ENCODE measurements at places on chromosomes 6 and 20.
A peak's percentile ranks its signal among the peaks of the same experiment; 100 is the strongest.

DNA sequence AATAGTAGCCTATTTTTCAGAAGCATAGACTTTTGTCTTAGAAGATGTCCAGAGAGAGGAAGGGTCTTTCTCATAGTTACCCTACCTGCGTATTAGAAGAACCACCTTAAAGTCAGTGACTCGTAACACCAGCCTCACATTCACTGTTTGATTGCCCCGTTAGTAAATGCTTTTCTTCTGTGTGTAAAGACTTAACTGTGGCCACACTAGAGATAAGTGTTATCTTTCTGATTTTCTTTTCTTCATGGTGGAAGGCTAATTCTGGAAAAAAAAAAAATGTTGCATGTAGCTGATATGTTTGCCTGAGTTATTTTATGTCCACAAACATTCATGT is 83.9 kb downstream of the SAMD3 start:
- DNase-seq: no peak

DNA sequence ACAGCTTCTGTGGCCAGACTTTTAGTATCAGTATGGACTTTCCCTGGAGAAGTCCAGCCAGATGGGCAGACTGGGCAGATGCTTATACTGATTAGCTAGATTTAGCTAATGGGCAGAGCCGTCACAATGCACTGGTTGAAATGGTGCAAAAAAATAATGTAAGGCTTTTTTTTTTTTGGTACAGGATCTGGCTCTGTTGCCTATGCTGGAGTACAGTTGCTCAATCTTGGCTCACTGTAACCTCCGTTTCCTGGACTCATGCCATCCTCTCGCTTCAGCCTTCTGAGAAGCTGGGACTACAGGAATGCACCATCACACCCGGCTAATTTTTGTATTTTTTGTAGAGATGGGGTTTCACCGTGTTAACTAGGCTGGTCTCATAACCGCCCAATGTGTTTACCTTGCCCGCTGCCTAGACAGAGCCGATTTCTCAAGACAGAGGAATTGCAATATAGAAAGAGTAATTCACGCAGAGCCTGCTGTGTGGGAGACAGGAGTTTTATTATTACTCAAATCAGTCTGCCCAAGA is 16.4 kb upstream of the KIFC1 start:
- peak; percentile 73 for DNase-seq

DNA sequence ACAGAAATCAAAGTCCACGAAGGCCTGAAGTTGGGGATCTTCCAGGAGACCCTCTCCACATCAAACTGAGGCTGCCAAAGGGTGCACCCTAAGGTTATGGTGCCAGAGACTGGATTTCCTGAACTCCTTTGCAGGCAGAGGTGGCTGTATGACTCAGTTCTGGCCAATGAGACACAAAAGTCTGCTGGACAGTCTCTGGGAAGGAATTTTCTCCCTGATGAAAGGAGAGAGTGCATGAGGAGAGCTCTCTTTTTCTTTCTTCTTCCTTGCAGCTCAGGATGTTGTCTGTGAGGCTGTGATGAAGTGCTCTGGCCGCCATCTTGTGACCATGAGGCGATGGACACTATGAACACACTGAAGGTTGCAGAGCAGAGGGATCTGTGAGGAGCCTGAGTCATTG is 85.2 kb downstream of the MDGA1 start:
- peak; percentile 27 for DNase-seq

GRCh38 chr6:11277275-11278206 is 45.1 kb upstream of the NEDD9 start:
- peak; percentile 94 for DNase-seq

DNA sequence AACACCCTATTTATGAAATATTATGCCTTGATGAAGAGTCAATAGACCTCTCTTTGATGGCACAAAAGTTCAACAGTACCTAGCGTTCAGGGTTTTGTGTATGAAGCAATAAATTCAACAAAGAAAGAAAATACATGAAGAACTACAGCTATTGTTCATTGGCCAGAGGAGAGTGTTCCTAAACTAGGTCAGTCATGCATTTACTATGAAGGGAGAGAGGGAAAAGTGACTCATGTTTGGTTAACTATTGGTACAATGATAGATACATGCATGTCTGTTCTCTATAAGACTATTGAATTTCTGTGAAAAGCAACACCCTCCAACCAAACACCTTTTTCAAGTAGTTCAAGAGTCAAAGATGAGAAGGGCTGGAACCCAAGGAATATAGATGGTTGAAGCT is 50.7 kb downstream of the CLIC5 start:
- DNase-seq: peak; percentile 44

DNA sequence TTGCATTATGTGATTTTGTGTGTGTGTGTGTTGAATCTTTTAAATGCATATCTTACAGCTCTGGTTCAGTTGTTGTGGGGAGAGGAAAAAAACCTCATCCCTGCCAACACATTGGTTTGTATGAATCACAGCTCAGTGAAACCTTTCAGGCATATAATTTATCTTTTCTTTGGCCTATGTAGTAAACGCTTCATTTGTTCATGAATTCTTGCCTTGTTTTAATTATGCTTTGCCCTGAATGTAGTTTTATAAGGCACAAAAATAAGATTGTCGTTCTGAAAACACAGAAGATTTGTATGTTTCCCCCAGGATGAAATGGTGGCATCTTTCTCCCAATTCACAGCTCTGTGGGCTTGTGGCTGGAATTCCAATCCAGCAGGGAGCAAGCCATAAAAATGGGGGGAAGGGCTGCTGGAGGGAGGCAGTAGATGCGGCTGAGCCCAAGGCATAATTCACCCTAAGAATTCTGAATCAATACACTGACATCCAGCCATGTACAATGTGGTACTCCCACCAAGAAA is 45.1 kb downstream of the BCAS1 start:
- peak; percentile 22 for DNase-seq

DNA sequence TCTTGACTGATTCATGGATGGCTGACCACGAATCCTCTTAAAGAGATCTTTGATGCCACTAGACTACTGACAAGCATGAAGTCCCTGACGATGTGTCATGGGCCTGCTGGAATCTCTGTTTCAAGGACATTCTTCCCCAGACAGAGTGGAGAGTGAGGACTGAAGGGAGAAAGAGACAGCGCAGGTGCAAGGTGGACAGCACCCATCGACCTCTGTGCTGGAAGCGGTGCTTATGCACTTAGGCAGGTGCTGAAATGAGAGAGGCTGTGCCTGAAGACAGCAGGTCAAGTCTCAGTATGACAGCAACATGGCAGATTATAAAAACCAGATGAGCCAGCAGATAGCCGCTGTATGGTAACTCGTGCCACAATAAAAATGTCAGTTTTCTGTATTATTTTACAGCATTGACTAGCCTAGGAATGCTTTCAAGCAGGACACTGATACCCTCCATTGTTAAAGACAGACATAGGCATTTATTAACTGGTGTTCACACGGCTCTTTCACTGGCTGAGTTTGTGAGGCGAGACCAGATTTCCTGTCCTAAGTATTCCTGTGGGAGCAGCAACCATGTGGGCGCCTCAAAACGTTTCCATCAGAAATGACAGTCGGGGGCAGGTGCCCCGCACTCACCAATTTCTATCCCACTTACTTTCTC is 47.5 kb downstream of the FOXC1 start:
- DNase-seq: peak; percentile 15

DNA sequence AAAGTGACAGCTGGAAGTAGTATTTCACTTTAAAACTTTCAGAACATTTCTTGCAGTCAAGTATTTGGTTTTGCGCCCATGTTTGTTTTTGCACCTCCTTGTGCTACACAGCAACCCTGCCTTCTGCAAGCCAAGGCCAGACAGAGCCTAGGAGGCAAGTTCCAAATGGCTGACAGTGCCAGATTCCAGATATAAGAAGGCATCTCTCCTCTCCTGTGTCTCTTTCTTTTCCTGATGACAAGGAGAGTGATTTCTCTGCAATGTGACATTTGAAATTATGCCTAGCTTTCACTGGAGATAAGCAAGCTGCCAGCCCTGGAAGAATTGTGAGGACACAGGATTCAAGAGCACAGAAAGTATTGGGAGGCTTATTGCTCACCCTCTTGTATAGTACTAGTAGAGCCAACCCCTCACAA is 149.1 kb upstream of the TENT5A start:
- DNase-seq: no peak

GRCh38 chr6:144310765-144311164 is 25.6 kb downstream of the UTRN start:
- DNase-seq: no peak

GRCh38 chr6:15439410-15440025 is 193.6 kb downstream of the JARID2 start:
- peak; percentile 65 for DNase-seq

- DNase-seq: peak; percentile 32
Measured at GRCh38 chr6:142429195-142429594, 127.4 kb downstream of the ADGRG6 start.

- DNase-seq: no peak
Measured at GRCh38 chr6:117157448-117157847, 107.9 kb upstream of the VGLL2 start.

- no peak for DNase-seq
Measured at GRCh38 chr6:34839666-34840352, 47.9 kb downstream of the BLTP3A start.

- no peak for DNase-seq
Measured at GRCh38 chr20:50876816-50877215, 54.4 kb downstream of the ADNP start.

- DNase-seq: peak; percentile 58
Measured at GRCh38 chr6:44029444-44030185, 97.6 kb downstream of the MRPL14 start.

DNA sequence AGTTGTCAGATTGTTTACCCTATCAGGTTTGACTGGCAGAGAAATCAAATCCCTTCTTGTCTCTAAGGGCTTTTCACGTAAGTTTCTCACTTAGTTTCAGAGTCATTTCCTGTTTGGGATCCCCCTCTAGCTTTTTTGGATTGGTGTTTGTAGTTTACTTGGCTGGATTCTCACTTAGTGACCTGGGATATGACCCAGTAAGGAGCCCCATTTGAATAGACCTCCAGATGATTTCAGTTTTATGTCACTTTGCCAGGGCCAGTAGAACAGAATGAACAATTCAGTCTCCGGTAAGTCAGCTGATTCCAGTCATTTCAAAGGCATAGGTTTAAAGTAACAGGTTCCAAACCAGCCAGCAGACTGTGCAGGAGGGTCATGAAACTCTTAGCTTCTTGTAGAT is 8.2 kb downstream of the FAM135A start:
- DNase-seq: no peak

- DNase-seq: peak; percentile 82
Measured at GRCh38 chr6:30357678-30358540, 13.0 kb downstream of the RPP21 start.

DNA sequence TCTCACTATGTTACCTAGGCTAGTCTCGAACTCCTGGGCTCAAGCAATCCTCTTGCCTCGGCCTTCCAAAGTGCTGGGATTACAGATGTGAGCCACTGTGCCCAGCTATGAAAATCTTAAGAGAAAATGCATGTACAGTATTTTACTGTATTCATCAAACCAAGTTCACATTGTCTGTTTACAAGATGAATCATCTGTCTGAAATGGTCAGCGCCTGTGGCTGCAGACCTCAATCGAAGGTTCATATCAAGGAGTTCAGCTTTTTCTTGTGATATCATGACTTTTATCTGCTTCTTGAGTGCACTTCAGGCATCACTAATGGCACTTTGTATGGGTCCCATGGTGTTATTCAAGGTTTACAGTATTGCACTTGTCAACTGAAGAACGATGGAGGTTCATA is 155.1 kb downstream of the SLC16A10 start:
- DNase-seq: peak; percentile 52

DNA sequence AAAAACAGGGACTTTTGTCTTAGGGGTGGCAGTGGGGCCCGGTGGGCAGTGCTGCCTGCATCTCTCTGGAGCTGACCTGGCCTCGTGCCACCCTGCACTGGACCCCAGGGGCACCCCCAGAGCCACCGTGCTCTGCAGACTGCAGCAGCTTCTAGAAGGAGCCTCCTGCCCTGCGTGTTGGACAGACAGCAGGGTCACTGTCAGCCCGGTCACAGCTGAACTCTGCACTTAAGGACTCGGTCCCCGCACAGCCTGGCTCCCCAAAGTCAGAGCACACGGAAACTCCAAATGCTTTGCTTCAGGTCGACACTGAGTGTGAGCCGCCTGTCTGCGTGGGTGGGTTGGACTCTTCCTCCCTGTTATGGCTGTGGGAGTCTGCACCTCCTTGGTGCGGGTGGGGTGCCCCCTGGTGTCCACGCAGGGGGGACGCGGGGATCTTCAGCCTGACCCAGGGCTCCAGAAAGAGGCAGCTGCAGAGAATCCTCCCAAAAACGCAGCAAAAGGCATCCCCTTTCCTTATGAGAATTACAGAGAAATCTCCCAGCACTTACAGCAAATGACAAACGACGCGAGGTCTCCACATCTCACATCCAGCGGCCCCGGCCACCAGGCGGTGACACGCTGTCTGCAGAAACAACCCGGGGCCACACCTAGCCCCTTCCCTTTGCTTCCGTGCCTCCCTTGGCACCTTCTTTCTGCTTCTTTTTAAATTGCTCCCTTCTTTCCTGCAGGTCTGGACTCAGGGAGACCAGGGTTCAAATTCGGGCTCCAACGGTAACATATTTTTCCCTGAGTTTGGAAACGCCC is 36.3 kb upstream of the DACT2 start:
- peak; percentile 26 for DNase-seq

GRCh38 chr6:109252261-109253041 is 129.8 kb downstream of the CD164 start:
- DNase-seq: no peak

DNA sequence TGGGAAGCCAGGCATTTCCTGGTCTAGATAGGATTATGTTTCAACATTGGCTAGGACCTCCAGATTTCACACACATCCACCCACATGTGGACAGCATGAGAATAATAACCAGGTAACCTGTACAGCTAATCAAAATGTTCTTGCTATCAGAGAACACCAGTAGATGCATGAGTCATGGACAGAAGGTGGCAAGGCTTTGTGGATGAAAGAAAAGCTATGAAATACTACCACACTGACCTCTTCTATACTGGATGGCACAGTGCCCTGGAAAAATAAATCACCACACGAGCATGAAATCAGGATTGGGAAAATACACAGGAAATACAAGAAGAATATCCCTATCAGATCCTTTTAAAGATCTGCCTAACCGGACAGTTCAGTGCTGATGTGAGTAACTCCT is 113.0 kb downstream of the GMDS start:
- no peak for DNase-seq

GRCh38 chr6:117911660-117912059 is 4.6 kb downstream of the SLC35F1 start:
- no peak for DNase-seq

- DNase-seq: no peak
Measured at GRCh38 chr6:100194535-100194934, 200.5 kb upstream of the MCHR2 start.

- no peak for DNase-seq
Measured at GRCh38 chr20:38224531-38224930, 36.0 kb downstream of the KIAA1755 start.

DNA sequence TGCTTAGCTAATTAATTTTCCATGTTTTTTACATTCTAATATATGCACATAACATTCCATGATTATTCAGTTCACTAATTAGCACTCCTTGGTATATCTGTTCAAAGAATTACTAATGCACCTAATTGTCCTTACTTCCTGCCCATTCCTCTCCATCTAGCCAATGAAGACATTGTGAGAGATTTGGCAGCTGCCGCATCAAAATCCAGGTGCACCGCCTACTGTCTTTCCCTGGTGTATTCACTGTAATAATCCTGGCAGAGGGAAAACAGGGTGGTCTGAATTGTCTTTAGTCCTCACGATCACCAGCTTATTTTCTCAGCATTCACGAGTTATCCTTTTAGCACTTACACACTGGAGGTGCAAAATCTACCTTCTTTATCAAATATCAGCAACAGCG is 61.0 kb upstream of the SCGN start:
- no peak for DNase-seq

- DNase-seq: no peak
Measured at GRCh38 chr6:7629321-7629720, 39.3 kb downstream of the SNRNP48 start.

Data from fibroblast of skin of back (primary cell).